ENCODE measurements at places on chromosomes 13 and 19. TPM values are rescaled to one million over a fixed set of nuclear protein-coding genes. Genes with fewer than 3 reads are reported as not detected.

PEX11G gene
- total RNA-seq, result 1.5 TPM

KLHL1 gene
- total RNA-seq, result not detected

POU2F2 gene
- total RNA-seq, result 65.8 TPM

ZNF69 gene
- 0.29 TPM for total RNA-seq

RUBCNL gene
- 2.8 TPM for total RNA-seq

ZNF681 gene
- 3.0 TPM for total RNA-seq

IL17D gene
- 0.29 TPM for total RNA-seq

MCEMP1 gene
- not detected for total RNA-seq

GRCh38 chr19:18946335-18946734, 5.3 kb upstream of the HOMER3 start:
- H3K27ac ChIP-seq, result no peak overlapping the region
- no peaks in the 10 kb centered on the region for H3K36me3 ChIP-seq
- H3K4me1 ChIP-seq, result no peaks in the 10 kb centered on the region
- DNase-seq, result no peak
- no peak overlapping the region for H3K4me3 ChIP-seq
- H3K27me3 ChIP-seq, result peaks cover 24% of the 10 kb centered on the region

DNA sequence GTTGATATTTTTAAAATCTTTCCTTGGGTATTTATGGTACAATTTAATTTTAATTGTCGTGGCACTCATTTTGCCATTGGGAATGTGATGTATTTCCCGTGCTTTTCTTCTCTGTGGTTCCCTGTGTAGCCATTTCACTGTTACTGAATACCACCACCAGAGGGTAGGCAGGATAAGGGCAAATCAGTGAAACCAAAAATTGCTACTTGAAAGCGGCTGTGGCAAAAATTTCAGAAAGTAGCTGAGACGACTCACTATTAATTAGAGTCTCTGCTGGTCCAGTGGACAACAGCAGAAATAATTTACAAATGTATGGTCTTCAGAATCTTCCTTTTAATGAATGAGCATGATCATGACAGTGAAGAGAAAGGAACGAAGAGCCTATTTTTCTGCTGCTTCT, 34.4 kb upstream of the MIR17HG start:
- peak overlapping the region; percentile 56 for H3K4me3 ChIP-seq
- H3K36me3 ChIP-seq, result no peaks in the 10 kb centered on the region
- peaks cover 31% of the 10 kb centered on the region for H3K4me1 ChIP-seq
- H3K27ac ChIP-seq, result no peak overlapping the region
- H3K27me3 ChIP-seq, result peaks cover 3% of the 10 kb centered on the region

- no peaks in the 10 kb centered on the region for H3K4me1 ChIP-seq
- H3K27ac ChIP-seq, result no peak overlapping the region
- no peak overlapping the region for H3K4me3 ChIP-seq
Observed at GRCh38 chr13:43657485-43657884, 129.3 kb downstream of the ENOX1 start.

GRCh38 chr19:51168564-51169282, 26.6 kb downstream of the SIGLEC7 start:
- DNase-seq, result no peak
- no peak overlapping the region for H3K27ac ChIP-seq
- H3K4me3 ChIP-seq, result no peak overlapping the region
- H3K4me1 ChIP-seq, result peaks cover 36% of the 10 kb centered on the region
- H3K27me3 ChIP-seq, result peaks cover 15% of the 10 kb centered on the region

- H3K4me1 ChIP-seq, result no peaks in the 10 kb centered on the region
- no peaks in the 10 kb centered on the region for H3K36me3 ChIP-seq
- H3K27ac ChIP-seq, result no peak within 1 kb of the TSS
- peaks cover 13% of the 10 kb centered on the region for H3K27me3 ChIP-seq
- DNase-seq, result no peak
Observed at GRCh38 chr19:40990972-40991381, at the start of gene CYP2B6. Gene CYP2B6, plus strand, starts transcription at chr19:40991282. Its CDS starts 24 bp downstream, at chr19:40991306.

DNA sequence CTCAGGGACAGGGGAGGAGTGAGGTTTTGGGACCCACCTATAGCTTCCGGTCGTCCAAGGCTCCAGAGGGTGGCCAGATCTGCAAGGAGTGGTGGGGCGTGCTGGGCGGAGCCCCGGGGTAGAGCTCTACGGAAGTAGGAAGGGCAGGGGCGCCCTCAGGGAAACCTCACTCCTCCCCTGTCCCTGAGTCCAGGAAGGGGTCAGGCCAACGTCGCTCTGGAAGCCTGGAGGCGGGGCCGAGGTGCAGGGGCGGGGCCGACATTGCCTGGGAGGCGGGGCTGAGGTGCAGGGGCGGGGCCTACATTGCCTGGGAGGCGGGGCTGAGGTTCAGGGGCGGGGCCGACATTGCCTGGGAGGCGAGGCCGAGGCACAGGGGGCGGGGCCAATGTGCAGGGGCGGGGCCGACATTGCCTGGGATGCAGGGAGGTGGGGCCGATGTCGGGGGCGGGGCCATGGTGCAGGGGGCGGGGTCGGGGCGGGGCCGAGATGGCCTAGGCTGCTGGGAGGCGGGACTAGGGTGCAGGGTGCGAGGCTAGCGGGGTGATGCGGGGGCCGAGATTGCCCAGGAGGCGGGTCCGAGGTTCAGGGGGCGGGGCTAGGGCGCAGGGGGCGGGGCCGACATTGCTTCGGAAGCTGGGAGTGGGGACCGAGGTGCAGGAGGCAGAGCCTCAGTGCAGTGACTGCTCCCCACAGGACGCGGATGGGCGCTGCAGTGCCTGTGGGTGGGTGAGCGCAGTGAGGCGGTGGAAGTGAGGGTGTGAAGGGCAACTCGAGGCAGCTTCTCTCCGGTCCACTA, 4.9 kb upstream of the PALM start:
- peak; percentile 45 for DNase-seq
- peaks cover 2% of the 10 kb centered on the region for H3K36me3 ChIP-seq
- H3K4me1 ChIP-seq, result no peaks in the 10 kb centered on the region
- H3K27me3 ChIP-seq, result peaks cover 28% of the 10 kb centered on the region
- H3K27ac ChIP-seq, result no peak overlapping the region

DNA sequence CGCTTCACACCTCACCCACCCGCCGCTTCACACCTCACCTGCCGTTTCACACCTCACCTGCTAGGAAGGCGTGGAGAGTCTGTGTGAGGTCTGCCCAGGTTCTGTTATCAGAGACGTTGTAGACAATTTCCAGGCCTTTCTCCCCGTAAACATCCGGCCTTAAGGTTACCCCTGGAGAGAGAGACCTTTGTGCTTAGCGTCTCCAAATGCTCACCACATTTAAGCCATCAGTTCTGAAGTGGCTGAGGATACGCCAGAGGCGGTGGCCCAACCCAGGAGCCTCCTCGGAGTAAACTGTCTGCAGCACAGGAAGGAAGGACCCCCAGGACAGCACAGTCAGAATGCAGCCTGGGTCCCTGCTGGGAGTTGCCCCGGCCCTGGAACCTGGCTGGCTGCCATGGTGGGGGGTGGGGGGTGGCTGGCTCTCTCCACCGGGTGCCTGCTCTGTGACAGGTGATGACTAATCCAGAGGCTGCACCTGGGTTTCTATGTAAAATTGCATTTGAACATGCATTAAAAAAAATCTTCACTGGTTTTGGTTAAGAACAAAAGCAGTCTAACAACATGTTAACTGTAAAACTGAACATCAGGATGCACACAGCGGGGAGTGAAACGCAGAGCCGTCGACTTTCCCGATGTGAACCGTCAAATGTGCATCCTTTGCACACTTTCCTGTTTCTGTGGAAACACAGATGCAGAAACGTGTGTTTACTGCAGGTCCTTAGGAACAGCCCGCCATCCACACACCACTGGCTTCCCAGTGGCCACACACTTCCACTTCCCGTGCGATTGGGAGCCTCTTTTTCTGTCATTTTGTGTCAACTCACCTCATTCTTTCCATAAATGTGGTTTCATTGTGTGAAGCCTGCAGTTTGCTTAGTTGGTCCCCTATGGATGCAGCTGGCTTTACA, 4.5 kb downstream of the ATP4B start:
- DNase-seq, result no peak
- no peak overlapping the region for H3K4me3 ChIP-seq
- no peak overlapping the region for H3K27ac ChIP-seq

GRCh38 chr19:39270036-39270871, 2.1 kb downstream of the IFNL2 start:
- H3K36me3 ChIP-seq, result no peaks in the 10 kb centered on the region
- no peak overlapping the region for H3K4me3 ChIP-seq
- peaks cover 12% of the 10 kb centered on the region for H3K27me3 ChIP-seq
- DNase-seq, result no peak
- H3K27ac ChIP-seq, result no peak overlapping the region
- no peaks in the 10 kb centered on the region for H3K4me1 ChIP-seq

DNA sequence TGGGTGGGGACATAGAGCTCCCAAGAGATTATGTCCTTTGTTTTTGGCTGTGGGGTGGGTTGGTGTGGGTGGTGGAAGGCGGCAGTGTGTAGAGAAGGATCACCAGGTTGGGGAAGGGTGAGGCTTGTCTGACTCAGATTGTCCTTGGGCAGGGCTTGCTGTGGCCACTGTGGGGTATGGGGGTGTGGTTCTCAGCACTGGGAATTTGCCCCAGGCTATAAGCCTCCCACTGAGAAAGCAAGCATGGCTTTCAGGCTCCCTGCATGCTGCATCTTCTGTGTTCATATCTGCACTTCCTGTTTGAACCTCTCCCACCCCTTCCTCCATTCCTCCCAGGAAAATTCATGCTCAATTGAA, 34.9 kb downstream of the DNAJC15 start:
- no peaks in the 10 kb centered on the region for H3K27me3 ChIP-seq
- peak overlapping the region; percentile 78 for H3K27ac ChIP-seq
- peak; percentile 22 for DNase-seq
- H3K4me1 ChIP-seq, result peaks cover 29% of the 10 kb centered on the region

GRCh38 chr19:54133312-54133956, 4.1 kb upstream of the CNOT3 start:
- H3K4me3 ChIP-seq, result no peak overlapping the region
- no peaks in the 10 kb centered on the region for H3K27me3 ChIP-seq
- H3K4me1 ChIP-seq, result peaks cover 13% of the 10 kb centered on the region
- DNase-seq, result no peak

DNA sequence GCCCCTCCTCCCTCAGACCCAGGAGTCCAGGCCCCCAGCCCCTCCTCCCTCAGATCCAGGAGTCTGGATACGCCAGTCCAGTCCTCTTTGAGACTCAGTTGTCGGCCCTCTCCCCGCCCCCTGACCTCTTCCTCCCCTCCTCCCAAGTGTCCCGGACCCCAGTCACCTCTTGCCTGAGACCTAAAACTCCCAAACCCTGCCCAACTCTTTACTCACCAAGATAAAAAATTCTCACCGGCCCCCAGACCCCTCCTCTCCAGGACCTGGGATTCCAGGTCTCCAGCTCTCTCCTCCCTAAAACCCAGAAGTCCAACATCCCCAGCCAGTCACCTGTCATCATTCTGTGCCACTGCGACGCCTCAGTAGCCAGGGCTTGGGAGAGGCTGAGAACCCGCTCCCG, 1.4 kb upstream of the HSD17B14 start:
- H3K27me3 ChIP-seq, result peaks cover 7% of the 10 kb centered on the region
- no peak for DNase-seq
- H3K36me3 ChIP-seq, result no peaks in the 10 kb centered on the region
- H3K27ac ChIP-seq, result no peak overlapping the region
- peaks cover 23% of the 10 kb centered on the region for H3K4me1 ChIP-seq

DNA sequence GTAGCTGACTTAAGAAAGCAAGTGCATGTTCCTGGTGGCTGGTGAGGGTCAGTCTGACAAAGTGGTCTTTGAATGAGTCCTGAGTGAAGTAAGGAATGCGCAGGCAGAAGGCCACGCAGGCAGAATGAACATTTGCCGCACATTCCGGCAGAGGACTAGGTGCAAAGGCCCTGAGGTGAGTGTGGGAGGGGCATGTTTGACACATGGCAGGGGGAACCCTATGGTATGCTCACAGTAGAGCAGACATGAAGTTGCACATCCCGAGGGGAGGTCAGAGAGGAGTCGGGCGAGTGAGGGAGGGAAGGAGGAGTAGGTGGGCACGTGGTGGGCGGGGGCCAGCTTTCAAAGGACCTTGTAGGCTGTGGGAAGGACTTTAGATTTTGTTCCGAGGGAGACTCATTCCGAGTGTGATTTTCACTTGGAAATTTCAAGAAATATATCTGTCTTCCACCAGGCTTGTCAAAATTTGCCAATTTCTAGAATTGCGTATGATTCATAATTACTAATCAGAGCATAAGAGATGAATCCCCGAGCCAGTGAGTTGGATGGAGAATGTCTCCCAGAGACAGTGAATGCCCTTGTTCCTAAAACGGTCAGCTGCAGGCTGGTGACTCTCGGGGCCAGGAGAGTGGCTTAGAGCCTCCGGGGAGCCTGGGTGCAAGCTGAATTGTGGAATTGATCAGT, 40.3 kb downstream of the ERICH6B start:
- no peak overlapping the region for H3K27ac ChIP-seq
- H3K27me3 ChIP-seq, result peaks cover 12% of the 10 kb centered on the region
- DNase-seq, result no peak
- H3K36me3 ChIP-seq, result no peaks in the 10 kb centered on the region
- H3K4me3 ChIP-seq, result no peak overlapping the region
- no peaks in the 10 kb centered on the region for H3K4me1 ChIP-seq

DNA sequence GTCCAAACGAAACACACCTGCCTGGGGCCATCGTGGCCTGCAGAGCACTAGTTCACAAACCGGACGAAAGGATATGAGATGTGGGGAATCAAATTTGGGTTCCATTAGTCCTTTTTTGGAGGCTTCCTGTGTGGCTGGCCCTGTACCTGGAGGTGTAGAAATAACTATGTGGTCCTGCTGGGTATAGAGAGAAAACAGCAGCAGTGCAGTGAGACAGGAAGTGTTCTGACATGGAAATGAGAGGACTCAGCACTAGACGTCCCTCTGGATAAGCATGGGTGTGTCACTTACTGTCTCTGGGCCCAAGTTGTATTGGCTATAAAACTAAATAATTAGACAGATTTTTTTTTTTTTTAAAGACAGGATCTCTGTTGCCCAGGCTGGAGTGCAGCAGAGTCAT, 12.3 kb downstream of the KDELR1 start:
- H3K4me3 ChIP-seq, result no peak overlapping the region
- no peak for DNase-seq
- peaks cover 17% of the 10 kb centered on the region for H3K36me3 ChIP-seq
- H3K27ac ChIP-seq, result no peak overlapping the region
- H3K27me3 ChIP-seq, result no peaks in the 10 kb centered on the region

GRCh38 chr13:23560571-23561089, 9.6 kb upstream of the TNFRSF19 start:
- H3K4me1 ChIP-seq, result no peaks in the 10 kb centered on the region
- H3K36me3 ChIP-seq, result no peaks in the 10 kb centered on the region
